ENCODE measurements at places on chromosomes 7 and 10.

- no peak for DNase-seq
These were observed 243.6 kb upstream of the GRB10 start for GRCh38 chr7:51026341-51026740.

- no peak for DNase-seq
These were observed 64.3 kb upstream of the ZNF438 start for GRCh38 chr10:31095677-31096560.

DNA sequence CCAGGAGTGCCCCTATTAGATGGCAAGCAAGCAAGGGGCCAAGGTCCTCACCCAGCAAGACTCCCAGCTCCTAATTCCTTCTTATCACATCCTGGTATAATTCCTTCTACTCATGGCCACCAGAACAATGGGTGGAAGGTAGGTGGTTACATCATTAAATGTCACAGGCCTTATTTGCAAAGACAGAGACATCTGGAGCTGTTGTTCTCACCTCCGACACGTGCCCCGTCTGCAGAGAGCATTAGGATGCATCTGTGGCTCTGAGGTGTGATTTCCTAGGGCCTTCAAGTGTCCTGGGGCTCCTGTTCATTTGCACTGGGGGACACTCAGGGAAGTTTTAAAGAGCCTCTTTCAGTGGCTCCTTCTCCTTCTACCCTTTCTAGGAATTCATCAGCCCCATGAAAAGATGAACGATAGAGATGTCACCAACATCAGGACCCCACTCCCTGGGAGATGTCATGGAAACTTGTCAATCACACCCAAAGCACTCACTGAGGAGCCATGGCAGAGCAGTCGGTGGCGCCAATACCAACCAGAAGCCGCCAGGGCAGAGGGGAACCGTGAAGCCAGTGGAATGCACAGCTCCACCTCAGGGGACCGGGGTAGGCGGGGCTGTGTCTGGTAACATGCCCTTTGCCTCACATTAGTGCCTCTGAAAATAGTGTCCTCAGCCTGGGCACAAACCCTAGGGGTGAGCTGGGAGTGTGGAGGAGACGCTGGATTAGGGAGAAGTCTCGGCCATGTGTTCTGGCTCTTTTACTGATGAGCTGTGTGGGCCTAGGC, 2.9 kb upstream of the ATP6V0E2 start:
- no peak for DNase-seq

- DNase-seq = no peak
These were observed 7.1 kb downstream of the BAG3 start for GRCh38 chr10:119658274-119658673.

GRCh38 chr10:75427951-75428350, 3.5 kb upstream of the LRMDA start:
- no peak for DNase-seq

GRCh38 chr10:10725196-10725595, 292.5 kb upstream of the CELF2 start:
- no peak for DNase-seq

DNA sequence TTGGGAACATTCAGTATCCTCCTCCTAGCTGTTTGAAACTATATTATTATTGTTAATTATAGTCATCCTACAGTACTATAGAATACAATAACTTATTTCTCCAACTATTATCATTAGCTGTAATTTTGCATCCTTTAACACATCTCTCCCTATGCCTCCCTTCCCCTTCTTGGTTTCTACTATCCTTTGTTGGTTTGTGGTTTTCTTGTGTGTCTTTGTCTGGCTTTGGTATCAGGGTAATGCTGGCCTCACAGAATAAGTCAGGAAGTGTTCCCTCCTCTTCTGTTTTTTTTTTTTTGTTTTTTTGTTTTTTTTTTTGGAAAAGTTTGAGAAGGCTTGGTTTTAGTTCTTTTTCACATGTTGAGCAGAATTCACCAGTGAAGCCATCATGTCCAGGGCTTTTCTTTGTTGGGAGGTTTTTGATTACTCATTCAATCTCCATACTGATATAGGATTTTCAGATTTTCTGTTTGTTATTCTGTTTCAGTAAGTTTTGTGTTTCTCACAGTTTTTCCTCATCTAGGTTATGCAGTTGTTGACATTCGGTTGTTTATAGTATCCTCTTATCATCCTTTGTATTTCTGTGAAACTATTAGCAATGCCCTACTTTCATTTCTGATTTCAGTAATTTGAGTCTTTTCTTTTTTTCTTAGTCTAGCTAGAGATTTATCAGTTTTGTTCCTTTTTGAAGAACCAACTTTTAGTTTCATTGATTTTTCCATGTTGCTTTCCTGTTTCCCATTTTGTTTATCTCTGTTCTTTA, 21.6 kb downstream of the C1GALT1 start:
- DNase-seq = no peak

DNA sequence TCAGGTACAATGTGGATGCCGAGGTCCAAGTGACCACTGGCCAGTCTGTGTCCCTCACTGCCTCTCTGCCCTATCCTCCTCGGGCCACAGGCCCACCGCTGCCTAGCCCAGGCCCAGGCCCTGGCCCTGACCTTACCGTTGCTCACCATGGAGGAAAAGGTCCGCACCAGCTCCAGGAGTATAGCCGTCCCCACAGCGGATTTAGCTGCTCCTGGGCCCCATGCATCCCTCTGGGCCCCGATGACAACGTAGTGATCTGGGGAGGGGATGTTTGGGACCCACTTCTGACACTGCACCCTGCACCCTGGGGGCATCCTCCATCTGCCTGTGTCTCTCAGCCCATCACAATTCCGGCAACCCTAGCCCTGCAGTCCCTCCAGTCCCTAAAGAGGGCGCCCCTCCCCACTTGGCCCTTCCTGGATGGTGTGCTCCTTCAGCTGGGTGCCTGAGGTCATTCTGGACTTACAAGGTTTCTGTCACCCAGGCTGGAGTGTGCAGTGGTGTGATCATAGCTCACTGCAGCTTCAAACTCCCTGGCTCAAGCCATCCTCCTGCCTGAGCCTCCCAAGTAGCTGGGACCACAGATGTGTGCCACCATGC, 12.1 kb downstream of the TFR2 start:
- DNase-seq = no peak

DNA sequence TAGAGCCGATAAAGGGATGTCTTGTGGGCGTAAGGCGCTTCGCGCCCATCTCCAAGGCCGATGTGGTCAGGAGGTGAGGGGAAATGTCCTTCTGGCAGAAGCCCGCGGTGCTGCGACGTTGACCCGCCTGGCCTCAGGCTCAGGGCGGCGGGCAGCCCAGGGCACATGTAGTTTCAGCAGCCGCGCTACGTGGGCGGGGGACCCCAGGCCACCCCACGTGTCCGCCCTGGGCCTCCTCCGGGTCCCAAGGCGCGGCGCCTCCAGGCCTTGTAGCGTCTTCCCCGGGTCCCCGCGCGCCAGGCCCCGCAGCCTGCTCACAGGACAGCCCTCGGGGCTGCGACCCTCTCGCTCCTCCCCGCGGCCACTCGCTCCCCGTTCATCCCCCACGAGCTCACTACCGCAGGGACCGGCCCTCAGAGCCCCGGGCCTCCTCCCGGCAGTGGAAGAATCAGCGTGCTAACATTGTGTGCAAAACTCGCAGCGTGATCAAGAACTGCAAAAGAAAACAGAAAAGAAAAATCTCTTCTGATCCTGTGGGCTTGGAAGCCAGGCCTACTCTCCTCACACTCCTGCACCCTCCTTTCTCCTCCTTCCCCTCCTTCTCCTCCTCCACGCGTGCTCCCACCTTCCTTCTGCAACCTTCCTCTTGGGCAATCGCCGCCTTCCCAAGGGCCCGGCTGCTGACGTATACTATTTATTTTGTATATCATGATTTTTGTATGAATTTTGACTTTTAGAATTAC, 4.4 kb upstream of the TBX20 start:
- DNase-seq = no peak

DNA sequence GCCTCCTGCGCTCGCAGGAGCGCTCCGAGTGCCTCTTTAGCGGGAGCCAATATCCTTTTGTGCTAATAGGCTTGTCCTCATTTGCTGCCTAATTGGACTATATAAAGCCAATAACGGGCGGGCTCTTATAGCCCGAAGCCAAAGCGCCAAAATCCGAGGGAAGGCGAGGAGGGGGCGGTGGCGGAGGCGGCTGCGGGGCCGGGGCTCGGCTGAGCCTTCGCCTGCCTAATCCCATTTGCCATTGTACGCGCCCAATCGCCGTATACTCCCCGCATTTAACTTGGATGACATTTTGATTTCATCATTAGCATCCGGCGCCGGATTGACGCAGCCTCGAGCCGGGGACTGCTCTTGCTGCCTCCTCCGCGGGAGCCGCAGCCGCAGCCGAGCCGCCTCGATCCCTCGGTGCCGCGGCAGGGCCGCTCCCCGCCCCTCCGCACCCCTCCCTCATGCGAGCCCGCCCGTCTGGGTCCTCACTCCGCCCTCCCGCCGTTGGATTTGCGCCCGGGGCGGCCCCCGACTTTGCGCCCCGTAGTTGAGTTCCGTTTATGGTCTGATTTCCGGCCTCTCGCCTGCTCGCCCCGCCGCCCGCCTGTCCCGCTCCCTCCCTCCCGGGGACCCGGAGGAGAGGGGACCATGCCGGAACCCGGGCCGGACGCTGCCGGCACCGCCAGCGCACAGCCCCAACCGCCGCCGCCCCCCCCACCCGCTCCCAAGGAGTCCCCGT, at the start of gene HMX3:
HMX3 (plus strand) TSS at position 556 of the 727 bp plus-strand sequence; CDS start at position 637, 81 bp downstream.
- no peak for DNase-seq

GRCh38 chr7:7134046-7134445, 48.3 kb upstream of the C1GALT1 start:
- DNase-seq = no peak

GRCh38 chr7:26636808-26637207, 227.6 kb downstream of the SKAP2 start:
- no peak for DNase-seq

DNA sequence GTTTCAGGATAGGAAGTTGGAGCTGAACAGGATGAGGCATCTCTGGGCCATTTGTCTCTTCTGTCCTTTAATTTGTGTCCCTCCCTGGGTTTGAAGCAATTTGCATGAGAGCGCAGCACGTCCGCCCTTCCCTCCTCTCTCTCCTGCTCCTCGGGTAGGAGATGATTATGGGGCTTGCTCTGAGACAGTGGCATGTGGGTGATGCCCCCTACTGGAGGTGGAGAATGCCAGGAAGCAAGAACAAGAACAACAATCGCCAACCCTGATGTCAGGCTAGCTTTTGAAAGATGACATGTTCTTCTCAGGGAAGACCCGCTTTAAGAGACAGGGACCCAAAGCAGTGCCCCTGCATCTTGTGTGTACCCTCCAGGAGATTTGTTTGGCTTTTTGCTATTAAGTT, 63.9 kb upstream of the LOXL4 start:
- DNase-seq = no peak

DNA sequence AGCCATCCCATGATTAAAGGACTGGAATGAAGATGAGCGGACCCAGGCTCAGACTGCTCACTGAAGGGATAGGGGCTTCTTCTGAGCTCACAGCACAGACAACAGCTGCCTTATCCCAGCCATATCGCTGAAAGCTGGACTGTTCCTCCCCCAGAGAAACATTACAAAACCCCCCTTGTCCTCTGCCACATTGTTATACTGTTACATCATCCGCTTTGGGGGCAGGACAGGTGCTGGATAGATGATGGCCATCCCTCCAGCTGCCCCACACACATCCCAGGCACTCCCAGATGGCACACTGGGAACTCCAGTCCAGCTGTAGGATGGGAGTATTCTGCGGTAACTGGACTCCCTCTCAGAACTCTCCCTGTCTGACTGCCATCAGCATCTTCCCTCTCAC, 58.7 kb upstream of the BTRC start:
- no peak for DNase-seq

GRCh38 chr7:69422574-69422985, 175.7 kb upstream of the AUTS2 start:
- DNase-seq = no peak

DNA sequence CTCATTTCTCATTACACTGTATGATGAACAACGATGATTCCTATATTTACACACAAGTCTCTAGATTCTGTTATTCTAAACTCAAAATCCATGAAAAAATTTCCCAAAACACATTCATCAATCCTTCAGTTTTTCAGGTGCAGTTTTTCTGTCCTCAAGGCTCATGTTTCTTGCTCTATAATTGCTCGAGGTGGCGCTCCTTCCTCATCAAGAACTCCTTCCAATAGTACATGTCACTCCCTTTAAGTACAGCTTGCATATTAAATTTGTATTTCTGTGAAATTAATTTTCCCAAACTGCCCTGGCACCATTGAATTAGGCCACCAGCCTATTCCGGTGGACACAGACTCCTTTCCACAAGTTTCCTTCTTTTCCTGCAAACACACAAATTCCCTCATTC, 188.7 kb upstream of the MINDY3 start:
- no peak for DNase-seq

DNA sequence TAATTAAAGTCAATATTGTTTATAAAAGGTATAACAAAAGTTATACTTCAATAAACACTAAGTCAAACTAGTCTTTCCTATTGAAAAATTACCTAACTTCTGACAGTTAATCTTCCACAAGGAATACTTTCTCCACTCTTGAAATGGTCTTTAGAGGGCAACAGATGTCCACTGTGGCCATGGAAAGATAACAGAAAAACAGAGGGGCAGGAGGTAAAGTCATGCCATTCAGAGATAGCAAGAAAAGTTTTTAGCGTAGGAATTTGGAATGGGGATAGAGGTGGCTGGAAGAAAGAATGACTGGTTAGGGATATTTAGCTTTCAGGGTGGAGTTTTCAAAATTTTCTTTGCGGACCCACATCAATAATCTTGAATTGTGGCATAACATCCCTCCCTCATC, 34.7 kb downstream of the HYCC1 start:
- DNase-seq = no peak

DNA sequence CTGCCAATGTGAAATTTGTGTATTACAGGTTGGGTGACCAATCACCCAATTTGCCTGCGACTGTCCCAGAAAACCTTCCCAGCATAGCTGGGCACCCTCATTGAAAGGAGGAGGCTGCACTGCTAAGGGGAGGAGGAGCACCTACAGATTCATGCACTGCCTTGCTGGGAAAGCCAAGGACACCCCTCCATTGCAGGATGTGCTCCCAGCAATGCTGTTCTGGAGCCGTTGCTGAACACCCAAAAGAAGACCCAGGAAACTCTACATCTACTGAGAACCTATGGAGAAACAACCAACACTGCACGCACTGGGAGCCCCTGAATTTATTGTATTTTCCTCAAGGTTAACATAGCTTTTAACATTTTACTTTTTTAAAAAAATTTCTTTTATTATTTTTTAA, 238.2 kb upstream of the GRB10 start:
- DNase-seq = no peak

DNA sequence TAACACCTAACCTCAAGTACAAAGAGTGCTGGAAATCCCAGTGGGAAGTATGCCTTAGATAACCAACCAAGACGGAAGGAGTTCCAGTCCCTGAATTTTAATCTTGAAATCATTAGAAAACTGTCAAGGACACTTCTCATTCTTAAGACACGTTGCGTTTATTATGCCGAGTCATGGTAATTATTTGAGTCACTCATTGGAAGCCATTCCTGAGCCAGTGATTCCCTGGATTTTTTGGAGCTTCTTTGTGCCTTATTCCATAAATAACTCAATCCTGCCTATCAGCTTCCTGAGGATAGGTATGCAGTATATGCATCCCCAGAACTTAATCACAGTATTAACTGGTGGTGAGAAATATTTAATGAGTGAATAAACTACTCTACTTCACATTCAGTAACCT, 77.4 kb downstream of the PPP1R17 start:
- no peak for DNase-seq

- DNase-seq = no peak
These were observed 37.1 kb downstream of the CCDC71L start for GRCh38 chr7:106623853-106624252.
